Mesenteric fat pad (tissue), 1 donor: ENCODE measurements at places on chromosomes 6 and 20. TPM values are rescaled to one million over a fixed set of nuclear protein-coding genes. Genes with fewer than 3 reads are reported as not detected.

Gene GOPC
- total RNA-seq, result 15.3 TPM

Gene LAMA2
- 82.9 TPM for total RNA-seq

Gene GGTLC1
- total RNA-seq, result not detected

Gene VSTM2L
- 0.93 TPM for total RNA-seq

Gene ASCC3
- total RNA-seq, result 27.4 TPM

Gene OVOL2
- total RNA-seq, result not detected

Gene BPI
- total RNA-seq, result not detected

Gene OR12D3
- total RNA-seq, result not detected

Gene HAO1
- total RNA-seq, result not detected

Gene CD40
- 17.3 TPM for total RNA-seq

Gene PRICKLE4
- total RNA-seq, result 2.0 TPM

Gene RCAN2
- total RNA-seq, result 6.7 TPM

Gene TFAP2B
- not detected for total RNA-seq

Gene C6orf52
- total RNA-seq, result 1.1 TPM

Gene OR2H2
- total RNA-seq, result not detected

Gene BMP7
- total RNA-seq, result 0.16 TPM

Gene LHFPL5
- not detected for total RNA-seq

Gene KCNK5
- total RNA-seq, result 0.87 TPM

Gene ID4
- 203 TPM for total RNA-seq

Gene NKX2-2
- not detected for total RNA-seq

Gene CRYBG1
- total RNA-seq, result 27.4 TPM

Gene F13A1
- total RNA-seq, result 346 TPM

Gene B3GAT2
- total RNA-seq, result not detected

Gene CAGE1
- total RNA-seq, result not detected

Gene EPPIN
- not detected for total RNA-seq

Gene TP53TG5
- total RNA-seq, result not detected

Gene SYCP2
- 2.2 TPM for total RNA-seq

Gene BTN1A1
- not detected for total RNA-seq

Gene DZANK1
- total RNA-seq, result 1.3 TPM
